ENCODE measurements at places on chromosomes 16 and 17. TPM values are rescaled to one million over a fixed set of nuclear protein-coding genes. Genes with fewer than 3 reads are reported as not detected.

- no peak for DNase-seq
These were observed 38.4 kb downstream of the HNF1B start for GRCh38 chr17:37706446-37706845.

DNA sequence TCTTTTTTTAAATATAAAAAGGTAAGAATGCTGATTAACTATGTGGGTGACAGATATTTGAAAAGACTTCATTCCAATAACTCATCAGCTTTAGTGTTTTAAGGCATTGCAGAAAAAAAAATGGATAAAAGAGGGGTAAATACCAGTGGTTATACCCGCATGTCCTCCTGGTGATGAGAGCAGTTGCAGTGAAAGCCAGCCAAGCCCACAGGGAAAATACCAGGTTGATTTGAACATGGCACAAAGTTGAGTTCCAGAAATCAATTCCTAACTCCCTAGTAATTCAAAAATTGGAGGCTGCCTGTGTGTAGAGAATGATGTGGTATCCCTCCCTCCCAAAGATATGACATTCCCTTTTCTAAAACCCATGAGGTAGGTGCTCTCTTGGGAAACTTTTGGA lies 453.2 kb upstream of the SOX9 start:
- no peak for DNase-seq

- DNase-seq, result no peak
These were observed 50.9 kb upstream of the SDK2 start for GRCh38 chr17:73695035-73695738.

- no peak for DNase-seq
These were observed 16.2 kb downstream of the KRABD2 start for GRCh38 chr17:8360260-8360659.

DNA sequence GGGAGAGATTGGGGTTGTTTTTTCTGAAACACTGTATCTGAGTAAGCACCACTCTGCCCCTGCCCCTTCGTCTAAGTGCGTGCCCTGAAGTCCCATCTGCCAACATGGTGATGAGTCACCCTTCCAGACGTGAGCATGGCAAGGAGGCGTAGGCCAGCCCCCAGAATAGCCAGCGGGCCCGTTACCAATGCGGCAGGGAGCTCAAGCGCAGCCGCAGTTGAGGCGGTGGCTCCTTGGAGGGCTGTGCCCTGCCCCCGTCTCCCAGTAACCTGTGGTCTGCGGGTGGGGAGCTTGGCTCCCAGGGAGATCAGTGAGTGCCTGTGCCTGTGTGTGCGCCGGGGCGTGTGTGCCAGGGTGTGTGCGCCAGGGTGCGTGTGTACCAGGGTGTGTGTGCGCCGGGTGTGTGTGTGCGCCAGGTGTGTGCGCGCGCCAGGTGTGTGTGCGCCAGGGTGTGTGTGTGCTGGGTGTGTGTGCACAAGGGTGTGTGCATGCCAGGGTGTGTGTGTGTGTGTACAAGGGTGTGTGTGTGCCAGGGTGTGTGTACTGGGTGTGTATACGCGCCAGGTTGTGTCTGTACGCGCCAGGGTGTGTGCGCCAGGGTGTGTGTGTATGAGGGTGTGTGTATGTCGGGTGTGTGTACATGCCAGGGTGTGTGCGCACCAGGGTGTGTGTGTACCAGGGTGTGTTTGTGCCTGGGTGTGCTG lies 98.6 kb upstream of the CHMP6 start:
- DNase-seq, result no peak

Gene ZNF267
- 8.0 TPM for polyA plus RNA-seq

Gene USP32
- 22.7 TPM for polyA plus RNA-seq

Gene ZP2
- polyA plus RNA-seq, result 0.14 TPM

Measured in forelimb muscle (tissue), 1 donor.